ENCODE measurements at places on chromosomes 2 and 18.

DNA sequence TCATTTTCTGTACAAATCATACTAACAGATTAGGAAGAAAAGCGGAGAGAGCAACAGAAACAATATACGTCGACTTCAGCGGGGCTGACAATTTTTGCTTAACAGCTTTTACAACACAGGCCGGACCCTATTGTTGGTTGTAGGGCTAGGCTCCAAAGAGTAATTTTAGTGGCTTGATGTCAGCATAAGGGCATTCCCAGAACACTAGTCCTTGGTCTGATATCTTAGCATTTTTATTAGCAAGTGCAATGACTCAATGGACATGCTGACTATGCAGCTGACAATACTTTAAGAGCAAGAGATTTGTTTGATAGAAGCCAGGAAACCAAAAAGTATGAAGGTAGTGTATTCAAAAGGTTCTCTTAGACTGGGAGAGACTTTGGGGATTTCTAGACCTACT lies 209.9 kb downstream of the LNPK start:
- DNase-seq = no peak

DNA sequence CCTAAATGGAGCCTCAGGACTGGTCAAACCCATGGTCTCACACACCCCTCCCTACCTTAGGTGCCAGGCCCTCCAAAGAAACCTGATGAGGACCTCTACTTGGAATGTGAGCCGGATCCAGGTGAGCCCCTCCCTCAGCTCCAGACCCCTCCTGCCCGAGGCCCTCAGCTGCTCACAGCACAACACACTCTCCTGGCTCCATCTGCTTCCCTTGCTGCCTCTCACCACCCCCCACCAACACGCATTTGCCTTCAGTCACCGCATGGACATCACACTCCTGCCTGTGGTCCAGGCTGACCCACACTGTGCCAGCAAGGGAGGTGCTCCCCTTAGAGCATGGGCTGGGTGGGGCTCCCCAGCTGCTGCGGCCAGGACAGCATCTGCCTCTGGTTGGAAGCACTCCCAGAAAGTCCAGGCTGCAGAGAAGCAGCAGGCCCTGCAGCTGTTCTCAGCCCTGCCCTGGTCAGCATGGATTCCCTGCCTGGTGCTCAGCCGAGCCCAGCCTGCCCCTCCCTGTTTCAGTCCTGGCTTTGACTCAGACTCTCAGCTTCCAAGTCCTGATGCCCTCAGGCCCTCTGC lies 15.1 kb downstream of the SH2D6 start:
- DNase-seq = no peak

DNA sequence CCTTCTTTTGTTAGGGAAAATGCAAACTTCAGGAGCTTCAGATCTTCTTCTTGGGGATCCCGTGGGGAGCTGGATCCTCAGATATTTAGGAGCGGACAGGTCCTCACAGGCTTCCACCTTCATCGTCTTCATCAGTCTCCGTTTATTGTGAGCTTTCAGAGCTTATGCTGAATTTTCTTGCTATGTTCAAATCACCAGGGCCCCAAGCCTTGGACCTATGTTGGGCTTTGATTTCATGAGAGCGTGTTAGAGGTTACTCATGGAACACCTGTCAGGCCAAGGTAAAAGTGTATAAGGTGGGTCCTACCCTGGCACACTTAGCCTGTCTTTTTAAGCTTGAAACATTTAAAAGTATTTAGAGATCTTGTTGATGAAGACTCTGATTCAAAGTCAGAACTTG lies 212.9 kb downstream of the FAM210A start:
- no peak for DNase-seq

DNA sequence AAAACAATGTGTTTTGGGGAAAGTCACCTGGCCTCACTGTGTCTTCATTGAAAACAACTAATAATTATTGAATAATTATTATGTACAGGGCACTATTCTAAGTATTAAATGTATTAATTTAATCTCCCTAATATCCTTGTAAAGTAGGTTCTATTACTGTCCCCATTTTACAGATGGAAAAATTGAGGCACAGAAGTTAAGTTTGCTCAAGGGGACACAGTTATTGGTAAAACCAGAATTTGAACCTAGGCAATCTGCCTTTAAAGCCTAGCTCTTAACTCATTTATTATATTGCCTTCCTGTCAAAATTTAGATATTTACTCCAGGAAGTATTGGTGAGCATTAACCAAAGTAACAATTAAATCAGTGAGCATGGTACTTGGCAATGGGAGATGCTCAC lies 84.6 kb downstream of the PMS1 start:
- DNase-seq = no peak

GRCh38 chr2:221911890-221912289 lies 339.8 kb upstream of the EPHA4 start:
- DNase-seq = no peak

DNA sequence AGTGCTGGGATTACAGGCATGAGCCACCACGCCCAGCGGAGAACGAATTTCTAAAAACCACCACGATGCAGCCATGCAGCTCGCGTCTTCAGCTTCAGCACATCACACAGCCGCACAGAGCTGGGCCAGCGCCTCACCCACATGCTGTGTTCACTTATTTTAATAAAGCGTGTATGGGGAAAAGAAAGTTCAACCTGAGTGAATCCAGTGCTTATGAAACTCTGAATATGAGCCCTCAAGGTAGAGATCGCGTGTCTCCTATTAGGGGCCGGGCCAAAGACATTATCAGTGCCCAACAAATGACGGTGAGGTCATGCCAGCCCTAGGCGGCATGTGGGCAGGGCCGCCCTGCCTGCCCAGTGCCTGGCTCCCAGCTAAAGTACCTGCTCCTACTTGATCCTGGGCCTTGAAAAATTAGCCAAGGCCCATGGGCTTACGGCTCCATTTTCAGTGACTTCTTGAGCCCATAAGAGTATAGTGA lies 44.3 kb downstream of the SPRED2 start:
- DNase-seq = no peak

- DNase-seq = no peak
Observed at GRCh38 chr2:118850168-118850900, 2.9 kb upstream of the EN1 start.

DNA sequence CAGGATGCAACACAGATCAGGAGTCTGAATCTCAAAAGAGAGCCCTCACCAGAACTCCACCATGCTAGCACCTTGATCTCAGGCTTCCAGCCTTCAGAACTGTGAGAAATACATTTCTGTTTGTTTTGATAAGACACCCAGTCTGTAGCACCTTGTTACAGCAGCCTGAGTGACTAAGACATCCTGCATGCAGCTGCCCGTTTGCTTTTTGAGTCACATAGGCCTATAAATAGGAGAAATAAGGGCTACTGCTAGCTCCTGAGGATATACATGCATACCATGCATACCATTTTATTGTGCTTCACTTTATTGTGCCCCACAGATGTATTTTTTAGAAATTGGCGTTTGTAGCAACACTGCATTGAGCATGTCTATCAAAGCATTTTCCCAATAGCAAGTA lies 337.8 kb downstream of the CDH2 start:
- no peak for DNase-seq

DNA sequence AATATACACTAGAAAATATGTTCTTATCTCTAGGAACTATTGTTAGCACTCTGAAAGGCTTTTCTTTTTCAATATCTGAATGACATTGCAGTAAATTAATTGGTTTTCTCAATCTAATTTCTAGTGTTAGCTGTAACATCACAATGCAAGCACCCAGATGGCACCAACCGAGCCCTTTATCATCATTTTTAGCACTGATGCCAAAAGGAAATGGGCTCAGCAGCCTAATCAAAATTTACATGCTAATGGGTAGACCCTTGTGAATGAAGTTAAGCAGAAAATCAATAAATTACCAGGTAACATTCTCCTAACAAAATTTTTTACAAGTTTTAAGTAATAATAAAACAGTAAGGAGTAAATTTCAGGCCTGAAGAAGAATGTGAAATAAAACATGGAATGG lies 53.5 kb upstream of the PGAP1 start:
- no peak for DNase-seq

GRCh38 chr2:10620481-10620880 lies 69.3 kb downstream of the NOL10 start:
- DNase-seq = no peak

GRCh38 chr2:175454953-175455389 lies 273.5 kb upstream of the ATP5MC3 start:
- DNase-seq = no peak

GRCh38 chr18:37964885-37965571 lies 399.4 kb upstream of the CELF4 start:
- DNase-seq = no peak

GRCh38 chr2:240986787-240987411 lies 11.5 kb upstream of the SNED1 start:
- no peak for DNase-seq

- no peak for DNase-seq
Observed at GRCh38 chr2:135664623-135665068, 77.0 kb upstream of the UBXN4 start.

DNA sequence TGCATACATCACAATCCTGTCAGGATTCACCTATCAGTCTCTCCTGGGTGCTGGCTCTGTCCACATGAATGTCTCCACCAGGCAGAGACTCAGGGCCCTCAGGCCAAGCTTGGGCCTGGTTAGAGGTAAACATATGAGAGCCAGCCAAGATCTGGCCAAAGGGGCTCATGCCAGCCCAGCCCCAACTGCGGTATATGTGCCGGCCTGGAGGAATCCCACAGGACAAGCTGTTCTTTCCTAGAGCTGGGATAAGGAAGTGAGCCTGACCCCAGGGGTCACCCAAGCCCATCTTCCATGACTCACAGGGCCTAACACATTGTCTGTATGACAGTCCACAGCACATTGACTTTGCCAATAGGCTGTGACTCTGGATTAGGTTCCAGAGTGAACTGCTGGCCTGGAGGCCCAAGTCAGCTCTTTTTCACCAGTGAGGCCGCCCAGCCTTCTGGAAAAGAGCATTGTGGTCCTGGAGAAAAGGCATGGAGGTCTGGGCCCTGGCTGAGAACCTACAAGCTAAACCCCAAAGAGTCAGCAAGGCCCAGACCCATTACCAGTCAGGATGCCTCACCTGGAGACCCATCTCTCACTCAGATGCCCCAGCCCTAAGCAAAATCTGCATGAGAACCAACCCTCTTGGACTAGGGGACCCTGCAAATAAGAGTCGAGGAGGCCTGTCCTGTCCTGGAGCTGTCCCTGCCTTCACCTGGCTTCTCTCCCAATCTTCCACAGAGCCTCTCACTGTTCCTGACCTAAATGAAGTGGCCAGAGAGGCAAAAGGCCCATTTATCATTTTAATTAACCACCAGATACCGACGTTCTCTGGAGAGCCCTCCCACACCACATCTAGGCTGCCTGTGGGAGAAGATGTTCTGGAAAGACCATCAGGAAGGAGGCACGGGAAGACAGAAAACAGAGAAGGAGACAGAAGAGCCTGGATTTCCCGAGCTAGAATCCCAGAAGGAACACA lies 120.9 kb upstream of the PKDCC start:
- DNase-seq = no peak

DNA sequence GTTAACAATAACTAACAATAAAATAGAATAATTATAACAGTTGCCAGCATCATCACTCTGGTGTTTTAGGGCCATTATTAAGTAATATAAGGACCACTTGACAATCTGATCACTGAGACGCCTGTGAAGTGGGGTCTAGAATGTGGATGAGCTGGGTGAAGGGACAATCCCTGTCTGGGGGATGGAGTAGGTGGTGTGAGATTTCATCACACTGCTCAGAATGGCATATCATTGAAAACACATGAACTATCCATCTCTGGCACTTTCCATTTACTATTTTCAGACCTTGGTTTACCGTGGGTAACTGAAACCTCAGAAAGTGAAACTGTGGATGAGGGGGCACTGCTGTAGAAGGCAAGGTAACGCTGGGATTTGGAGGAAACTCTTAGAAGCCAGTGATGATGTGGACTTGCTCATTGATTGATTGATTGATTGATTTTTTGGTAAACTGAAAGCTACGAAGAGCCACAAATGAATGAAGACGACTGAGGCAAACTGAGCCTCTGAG lies 204.4 kb upstream of the TWIST2 start:
- no peak for DNase-seq

All from activated naive CD8-positive, alpha-beta T cell treated with anti-CD3 and anti-CD28 coated beads, Interleukin-2, amount 50 U/mL, for 24 hours (primary cell).